Activated CD8-positive, alpha-beta memory T cell treated with anti-CD3 and anti-CD28 coated beads for 48 hours (primary cell): ENCODE measurements at places on chromosomes 11 and 22.

- no peak for DNase-seq
Measured at GRCh38 chr11:97865424-97866012, 1155.2 kb upstream of the CNTN5 start.

- DNase-seq, result no peak
Measured at GRCh38 chr11:69620683-69621290, 20.2 kb upstream of the CCND1 start.

- no peak for DNase-seq
Measured at GRCh38 chr22:37425800-37426705, 1.2 kb downstream of the ELFN2 start.

DNA sequence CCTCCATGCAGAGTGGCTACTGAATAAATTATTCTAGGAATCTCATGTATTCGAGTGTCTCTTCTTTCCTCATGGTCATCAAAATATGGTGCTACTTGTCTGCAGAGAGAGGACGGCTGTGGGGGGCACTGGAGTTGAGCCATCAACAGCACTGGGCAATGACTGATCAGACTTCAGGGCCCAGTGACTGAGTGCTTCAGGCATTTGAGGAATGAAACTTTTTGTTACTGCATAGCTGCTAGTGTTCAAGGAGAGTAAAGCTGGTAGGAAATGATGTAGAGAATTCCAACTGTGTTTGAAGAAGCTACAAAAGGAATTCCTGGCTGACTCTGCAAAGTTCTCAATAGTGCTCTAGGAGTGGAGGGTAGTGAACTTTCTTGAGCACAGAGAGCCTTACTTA, 277.7 kb downstream of the CADM1 start:
- no peak for DNase-seq

- no peak for DNase-seq
Measured at GRCh38 chr11:2465202-2466068, 20.6 kb downstream of the KCNQ1 start.
